ENCODE measurements at places on chromosomes 16 and 17. TPM values are rescaled to one million over a fixed set of nuclear protein-coding genes. Genes with fewer than 3 reads are reported as not detected.

GRCh38 chr16:66964049-66964448 lies 3.0 kb downstream of the CES3 start:
- peaks cover 4% of the 10 kb centered on the region for H3K4me1 ChIP-seq
- H3K27ac ChIP-seq = no peak overlapping the region

DNA sequence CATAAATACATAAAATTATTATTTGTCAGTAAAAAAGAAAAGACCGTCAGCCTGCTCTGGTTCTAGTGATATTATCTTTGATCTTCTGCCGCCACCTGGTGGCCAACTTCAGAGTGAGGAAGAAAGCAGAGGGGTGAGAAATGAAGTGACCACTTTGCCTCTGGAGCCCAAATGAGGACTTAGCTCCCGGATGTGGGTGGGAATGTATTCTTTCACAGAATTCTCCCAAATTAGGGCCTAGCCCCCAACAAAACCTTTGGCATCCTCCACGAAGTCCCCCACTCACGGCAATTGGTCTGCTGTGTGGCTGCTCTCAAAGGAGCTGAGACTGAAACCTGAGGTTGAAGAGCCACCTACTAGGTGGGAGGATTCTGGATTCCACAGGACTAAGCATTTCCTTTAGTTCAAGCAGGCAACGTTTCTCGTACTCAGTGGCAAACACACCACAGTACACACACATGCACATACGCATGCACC lies 4.9 kb upstream of the ZNF267 start:
- peak overlapping the region; percentile 92 for H3K27ac ChIP-seq
- peak; percentile 77 for DNase-seq
- H3K36me3 ChIP-seq = no peaks in the 10 kb centered on the region
- H3K27me3 ChIP-seq = no peaks in the 10 kb centered on the region
- H3K4me3 ChIP-seq = peak overlapping the region; percentile 42
- H3K4me1 ChIP-seq = peaks cover 43% of the 10 kb centered on the region

DNA sequence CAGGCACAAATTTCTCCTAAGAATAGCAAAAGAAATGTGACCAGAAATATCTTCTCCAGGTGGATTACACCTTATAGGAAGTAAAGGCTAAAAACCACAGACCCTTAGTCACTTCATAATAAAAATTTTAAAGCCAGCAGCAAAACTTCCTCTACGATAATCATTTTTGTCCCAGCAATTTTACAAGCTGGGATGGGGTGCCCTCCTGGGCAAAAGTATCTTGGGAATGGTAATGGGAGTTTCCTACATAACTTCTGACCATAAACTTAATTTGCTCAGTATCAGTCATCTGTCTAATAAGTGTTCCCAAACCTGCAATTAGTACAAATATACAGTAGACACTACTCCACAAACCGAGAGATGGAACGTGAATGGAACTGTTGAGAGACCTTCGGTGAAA lies 3.0 kb downstream of the PHF12 start:
- H3K27ac ChIP-seq = peak overlapping the region; percentile 90
- peaks cover 16% of the 10 kb centered on the region for H3K36me3 ChIP-seq
- no peaks in the 10 kb centered on the region for H3K27me3 ChIP-seq
- no peak for DNase-seq

- peaks cover 14% of the 10 kb centered on the region for H3K4me1 ChIP-seq
- DNase-seq = peak; percentile 50
Observed at GRCh38 chr16:87317750-87318644, 805 bp upstream of the C16orf95 start.

GRCh38 chr17:18937981-18938691 lies 13.8 kb upstream of the SLC5A10 start:
- peaks cover 5% of the 10 kb centered on the region for H3K4me1 ChIP-seq
- DNase-seq = no peak
- H3K36me3 ChIP-seq = no peaks in the 10 kb centered on the region
- no peak overlapping the region for H3K4me3 ChIP-seq
- H3K27me3 ChIP-seq = no peaks in the 10 kb centered on the region

- H3K36me3 ChIP-seq = no peaks in the 10 kb centered on the region
- H3K4me1 ChIP-seq = no peaks in the 10 kb centered on the region
- no peak for DNase-seq
- no peak overlapping the region for H3K4me3 ChIP-seq
Observed at GRCh38 chr17:6166492-6167179, 96.5 kb downstream of the WSCD1 start.

DNA sequence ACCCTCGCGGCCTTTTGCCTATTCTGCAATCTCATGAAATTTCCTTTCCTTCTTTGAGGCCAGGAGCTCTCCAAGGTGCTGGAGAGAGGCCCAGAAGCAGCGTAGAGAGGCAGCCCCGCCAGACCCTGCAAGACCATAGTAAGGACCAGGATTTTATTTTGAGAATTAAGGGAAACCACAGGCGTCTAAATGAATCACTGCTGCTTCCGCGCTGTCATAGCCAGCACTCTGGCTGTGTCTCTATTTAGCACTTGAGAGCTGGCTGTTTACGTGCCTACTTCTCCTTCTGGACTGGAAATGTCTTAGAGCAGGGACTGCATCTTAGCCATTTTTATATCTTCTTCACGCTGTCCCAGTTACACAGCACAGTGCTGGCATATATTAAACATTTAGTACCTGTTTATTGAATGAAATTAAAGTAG lies 37.6 kb upstream of the PIRT start:
- no peak for DNase-seq
- no peaks in the 10 kb centered on the region for H3K36me3 ChIP-seq
- H3K4me1 ChIP-seq = no peaks in the 10 kb centered on the region
- H3K4me3 ChIP-seq = no peak overlapping the region
- H3K27ac ChIP-seq = no peak overlapping the region
- H3K27me3 ChIP-seq = peaks cover 14% of the 10 kb centered on the region

- no peak within 1 kb of the TSS for H3K4me3 ChIP-seq
- DNase-seq = no peak
- no peaks in the 10 kb centered on the region for H3K4me1 ChIP-seq
Observed at GRCh38 chr16:65121870-65122723, at the start of gene CDH11. TSS of gene CDH11 (minus strand) at chr16:65122063. CDS start at chr16:65004869, 117,194 bp downstream.

GRCh38 chr16:90031186-90031930 lies 12.1 kb upstream of the DBNDD1 start:
- peak; percentile 13 for DNase-seq
- peaks cover 1% of the 10 kb centered on the region for H3K4me1 ChIP-seq
- H3K27ac ChIP-seq = no peak overlapping the region
- peaks cover 15% of the 10 kb centered on the region for H3K36me3 ChIP-seq
- no peak overlapping the region for H3K4me3 ChIP-seq
- H3K27me3 ChIP-seq = no peaks in the 10 kb centered on the region

- no peak overlapping the region for H3K4me3 ChIP-seq
- H3K27ac ChIP-seq = no peak overlapping the region
- no peaks in the 10 kb centered on the region for H3K36me3 ChIP-seq
Observed at GRCh38 chr16:5906351-5906750, 808.8 kb upstream of the EEF2KMT start.

DNA sequence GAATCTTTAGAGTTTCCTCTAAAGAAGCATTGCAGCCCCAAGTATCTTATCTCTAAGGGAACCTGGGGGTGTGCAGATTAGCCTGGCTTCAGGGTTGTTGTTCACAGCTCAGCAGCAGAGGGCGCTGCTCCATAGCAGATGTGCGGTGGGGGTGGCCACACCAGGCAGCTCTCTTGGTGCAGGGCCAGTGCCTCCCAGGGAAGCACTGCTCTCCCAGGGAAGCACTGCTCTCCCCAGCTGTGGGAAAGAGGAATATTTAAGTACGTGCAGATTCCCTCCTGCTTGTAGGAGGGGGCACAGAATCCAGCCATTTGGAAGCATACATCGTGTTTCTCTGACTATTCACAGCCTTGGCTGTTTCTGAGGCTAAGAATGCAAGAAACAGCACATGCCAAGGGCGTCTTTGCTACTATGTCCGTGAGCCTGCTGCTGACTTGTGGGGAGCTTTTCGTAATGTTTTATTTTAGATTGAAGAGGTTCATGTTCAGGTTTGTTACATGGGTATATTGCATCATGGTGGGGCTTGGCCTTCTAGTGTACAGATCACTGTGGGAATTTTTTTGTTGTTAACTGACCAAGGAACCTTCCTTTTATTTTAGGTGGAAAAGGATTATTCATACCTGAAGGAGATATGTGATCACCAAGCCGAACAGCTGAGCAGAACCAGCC lies 217.8 kb downstream of the SPECC1 start:
- H3K36me3 ChIP-seq = no peaks in the 10 kb centered on the region
- peak; percentile 68 for DNase-seq
- no peaks in the 10 kb centered on the region for H3K27me3 ChIP-seq
- H3K27ac ChIP-seq = no peak overlapping the region
- H3K4me3 ChIP-seq = no peak overlapping the region

DNA sequence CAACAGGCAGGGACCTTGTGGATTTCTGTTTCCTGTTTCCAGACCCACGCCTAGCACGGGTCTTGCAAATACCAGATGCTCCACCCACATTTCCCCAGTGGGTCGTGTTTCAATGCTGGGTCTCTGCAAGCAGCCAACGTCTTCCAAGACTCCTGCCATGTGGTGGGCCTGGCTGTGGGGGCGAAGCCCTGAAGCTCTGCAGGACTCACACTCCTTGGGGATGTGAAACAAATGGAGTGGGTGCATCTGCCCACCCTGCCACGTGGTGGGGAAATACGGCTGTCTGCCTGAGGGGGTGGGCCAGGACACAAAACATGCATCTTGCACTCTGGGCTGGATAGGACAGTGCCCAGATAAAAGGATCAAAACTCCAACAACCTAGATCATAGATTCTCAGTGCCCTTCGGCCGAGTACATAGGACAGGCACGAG lies 32.6 kb downstream of the FA2H start:
- no peaks in the 10 kb centered on the region for H3K36me3 ChIP-seq
- no peak overlapping the region for H3K4me3 ChIP-seq
- H3K4me1 ChIP-seq = no peaks in the 10 kb centered on the region
- H3K27me3 ChIP-seq = no peaks in the 10 kb centered on the region
- H3K27ac ChIP-seq = no peak overlapping the region

- no peak for DNase-seq
- no peaks in the 10 kb centered on the region for H3K4me1 ChIP-seq
- H3K4me3 ChIP-seq = no peak overlapping the region
Observed at GRCh38 chr16:15803618-15804017, 53.2 kb downstream of the MYH11 start.

DNA sequence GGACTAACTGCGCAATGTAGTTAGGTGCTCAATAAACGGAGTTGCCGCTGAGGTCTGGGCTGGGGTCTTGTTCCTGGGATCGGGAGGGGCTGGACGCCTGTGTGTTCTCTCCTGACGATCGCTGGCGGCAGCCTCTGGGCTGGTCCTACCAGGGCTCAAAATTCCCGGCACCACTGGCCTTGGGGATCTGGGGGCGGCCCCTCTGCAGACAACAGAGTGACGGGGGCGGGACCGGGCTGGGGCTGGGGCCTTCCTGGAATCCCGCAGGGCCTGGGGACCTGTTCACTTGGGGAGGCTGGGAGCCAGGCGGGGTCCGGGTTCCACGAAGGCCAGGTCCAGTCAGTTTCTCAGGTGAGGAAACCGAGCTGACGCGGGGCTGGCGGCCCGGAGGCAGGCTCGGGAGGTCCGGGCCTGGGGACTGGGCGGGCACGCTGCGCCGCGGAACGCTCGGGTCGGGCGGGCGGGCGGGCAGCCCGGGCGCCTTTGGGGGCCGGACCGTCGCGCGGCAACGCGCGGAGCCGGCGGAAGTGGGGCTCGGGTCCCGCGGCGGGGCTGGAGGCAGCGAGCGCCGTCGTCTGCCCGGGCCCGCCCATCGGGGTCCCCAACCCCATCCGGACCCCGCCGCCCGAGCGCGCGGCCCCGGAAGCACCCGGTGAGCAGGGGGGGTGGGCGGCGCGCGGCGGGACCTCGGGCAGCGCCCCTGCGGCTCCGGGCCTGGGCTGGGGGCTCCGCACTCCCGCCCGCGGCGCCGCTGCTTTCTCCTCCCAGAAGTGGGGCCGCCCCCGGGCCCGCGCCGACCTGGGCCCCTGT lies at the start of gene PIGQ:
TSS of gene PIGQ (plus strand) at position 524 of the 810 bp plus-strand sequence. CDS start 4,107 bp downstream, outside the sequence.
- H3K4me3 ChIP-seq = peak within 1 kb of the TSS; percentile 65
- peaks cover 2% of the 10 kb centered on the region for H3K36me3 ChIP-seq
- H3K4me1 ChIP-seq = peaks cover 55% of the 10 kb centered on the region

GRCh38 chr17:31560616-31561235 lies 169.3 kb downstream of the RAB11FIP4 start:
- H3K4me1 ChIP-seq = peaks cover 15% of the 10 kb centered on the region
- no peaks in the 10 kb centered on the region for H3K36me3 ChIP-seq
- H3K27ac ChIP-seq = no peak overlapping the region
- no peak overlapping the region for H3K4me3 ChIP-seq

DNA sequence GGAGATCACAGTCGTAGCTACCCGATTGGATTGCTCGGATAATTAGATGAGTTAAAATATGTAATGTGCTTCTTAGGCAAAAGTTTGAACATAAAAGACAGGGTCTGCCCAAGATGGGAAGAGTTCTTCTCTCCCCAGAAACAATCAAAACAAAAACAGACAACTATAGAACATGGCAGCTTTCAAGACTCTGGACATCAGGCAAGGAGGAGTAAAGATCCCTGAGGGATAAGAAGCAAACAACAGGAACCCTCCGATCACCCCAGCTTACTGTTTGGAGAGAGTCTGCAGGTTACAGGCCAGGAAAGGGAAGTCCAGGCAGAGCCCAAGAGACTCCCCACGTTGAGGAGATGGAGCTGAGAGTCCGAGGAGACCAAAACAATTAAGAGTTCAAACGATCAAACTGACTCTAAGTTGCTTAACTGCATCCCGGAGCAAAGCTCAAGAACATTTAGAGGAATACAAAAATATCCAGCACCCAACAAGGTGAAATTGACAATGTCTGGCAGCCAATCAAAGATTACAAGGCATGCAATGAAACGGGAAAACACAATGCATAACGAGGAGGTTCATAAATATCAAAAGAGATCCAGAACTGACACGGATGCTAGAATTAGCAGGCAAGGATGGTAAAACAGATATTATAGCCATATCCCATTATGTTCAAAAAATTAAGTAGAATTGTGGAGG lies 3.9 kb downstream of the ASGR2 start:
- no peak overlapping the region for H3K4me3 ChIP-seq
- no peaks in the 10 kb centered on the region for H3K36me3 ChIP-seq
- peaks cover 9% of the 10 kb centered on the region for H3K4me1 ChIP-seq
- no peak for DNase-seq

GRCh38 chr17:46194393-46195216 lies 1.4 kb upstream of the KANSL1 start:
- peak overlapping the region; percentile 90 for H3K4me3 ChIP-seq
- H3K36me3 ChIP-seq = peaks cover 4% of the 10 kb centered on the region
- H3K4me1 ChIP-seq = peaks cover 32% of the 10 kb centered on the region
- DNase-seq = no peak

GRCh38 chr16:49269201-49269600 lies 12.4 kb downstream of the CBLN1 start:
- H3K36me3 ChIP-seq = no peaks in the 10 kb centered on the region
- no peak for DNase-seq
- H3K4me3 ChIP-seq = no peak overlapping the region
- H3K27ac ChIP-seq = no peak overlapping the region
- H3K27me3 ChIP-seq = peaks cover 7% of the 10 kb centered on the region
- H3K4me1 ChIP-seq = no peaks in the 10 kb centered on the region

GRCh38 chr17:58993311-58993710 lies 113.4 kb downstream of the TRIM37 start:
- H3K4me1 ChIP-seq = no peaks in the 10 kb centered on the region
- no peak overlapping the region for H3K4me3 ChIP-seq
- DNase-seq = no peak
- H3K27ac ChIP-seq = no peak overlapping the region

ABAT gene
- total RNA-seq = 4.4 TPM

BOLA2 gene
- 6.2 TPM for total RNA-seq

TAC4 gene
- not detected for total RNA-seq

UNK gene
- total RNA-seq = 36.1 TPM

P2RX1 gene
- 1.0 TPM for total RNA-seq
